Left kidney (tissue), 8 donors: ENCODE measurements at places on chromosomes 13 and 19. TPM values are rescaled to one million over a fixed set of nuclear protein-coding genes. Genes with fewer than 3 reads are reported as not detected.

Gene GRIN3B
- 0.71 TPM for polyA plus RNA-seq

- DNase-seq: peak; percentile 34
Measured at GRCh38 chr13:63449550-63449949, 2033.9 kb upstream of the PCDH20 start.

DNA sequence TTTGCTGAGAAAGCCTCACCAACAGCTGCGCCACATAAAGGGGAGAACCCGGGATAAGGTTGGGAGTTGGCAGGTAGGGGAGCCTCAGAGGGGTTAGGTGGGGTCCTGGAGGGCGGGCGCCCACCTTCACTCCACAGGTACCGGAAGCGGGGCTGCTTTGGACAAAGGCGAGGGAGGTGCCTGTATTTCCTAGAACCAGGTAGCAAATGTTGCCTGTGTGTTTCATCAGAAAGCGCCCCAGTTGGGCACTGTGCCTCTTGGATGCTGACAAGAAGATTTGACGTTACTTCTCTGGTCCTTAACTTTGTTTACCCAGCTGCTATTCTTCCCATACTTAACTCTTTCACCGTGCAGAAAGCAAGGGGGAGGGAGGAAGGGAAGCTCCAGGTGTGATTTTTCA lies 278.9 kb downstream of the ZNF536 start:
- DNase-seq: no peak

- DNase-seq: peak; percentile 57
Measured at GRCh38 chr13:76637641-76638141, 248.5 kb downstream of the KCTD12 start.

- DNase-seq: no peak
Measured at GRCh38 chr13:83216479-83217245, 665.6 kb downstream of the SLITRK1 start.

DNA sequence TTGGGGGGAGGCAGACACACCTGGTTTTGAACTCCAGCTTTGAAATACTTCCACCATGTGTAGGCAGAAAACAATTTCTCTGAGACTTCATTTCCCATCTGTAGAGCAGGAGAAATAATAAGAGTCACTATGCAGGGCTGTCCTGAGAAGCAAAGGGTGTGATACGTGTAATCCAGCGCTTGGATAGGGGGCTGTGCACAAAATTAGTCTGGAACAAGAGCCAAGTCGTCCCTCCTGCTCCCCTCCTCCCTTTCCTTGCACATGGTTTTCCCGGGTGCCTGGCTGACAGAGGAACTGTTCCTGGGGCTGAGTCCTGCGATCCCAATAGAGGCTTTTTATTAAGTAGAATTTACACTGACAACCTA lies 29.6 kb upstream of the UBE2L5 start:
- DNase-seq: no peak

- no peak for DNase-seq
Measured at GRCh38 chr13:48909056-48909389, 66.7 kb upstream of the FNDC3A start.

Gene ZNF132
- polyA plus RNA-seq: 16.7 TPM

Gene ZNF823
- polyA plus RNA-seq: 13.4 TPM

DNA sequence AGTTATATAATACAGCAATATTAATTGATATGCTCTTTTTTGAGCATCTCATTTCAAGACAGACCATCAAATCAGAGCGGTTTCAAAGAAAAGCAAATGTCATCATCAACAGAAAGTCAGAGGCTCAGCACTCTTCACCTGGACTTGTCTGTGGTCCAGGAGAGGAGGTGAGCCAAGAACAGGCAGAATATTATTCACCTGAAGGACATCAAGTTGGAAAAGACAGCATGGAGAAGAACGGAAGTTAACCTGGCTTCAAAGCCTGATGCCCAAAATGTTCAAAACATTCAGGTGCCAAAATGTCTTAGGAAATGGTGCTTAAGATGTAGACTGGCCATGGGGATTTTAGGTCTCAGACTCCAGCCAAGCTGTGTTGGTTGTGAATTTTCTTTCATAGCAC lies 40.7 kb downstream of the FGF14 start:
- DNase-seq: no peak

GRCh38 chr13:60351855-60352615 lies 45.0 kb upstream of the TDRD3 start:
- no peak for DNase-seq

Gene TLE6
- polyA plus RNA-seq: 8.6 TPM

DNA sequence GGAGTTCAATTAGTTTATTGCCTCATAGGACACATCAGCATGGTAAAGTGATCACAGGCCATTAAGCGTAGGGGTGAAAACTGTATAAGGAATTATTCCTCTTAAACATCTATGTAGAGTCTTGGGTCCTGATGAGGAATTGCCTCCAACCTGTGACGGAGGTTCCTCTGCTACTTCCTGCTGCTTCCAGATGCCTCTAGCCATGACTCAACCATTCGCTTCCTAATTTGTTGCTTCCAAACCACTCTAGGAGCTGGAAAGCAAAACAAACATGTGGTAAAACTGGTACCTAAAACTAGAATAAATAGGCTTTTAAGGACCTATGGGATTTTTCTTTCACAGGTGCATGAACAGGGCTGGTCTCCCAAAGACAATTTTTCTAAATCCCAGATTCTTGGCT lies 253.8 kb downstream of the KLF12 start:
- DNase-seq: no peak

DNA sequence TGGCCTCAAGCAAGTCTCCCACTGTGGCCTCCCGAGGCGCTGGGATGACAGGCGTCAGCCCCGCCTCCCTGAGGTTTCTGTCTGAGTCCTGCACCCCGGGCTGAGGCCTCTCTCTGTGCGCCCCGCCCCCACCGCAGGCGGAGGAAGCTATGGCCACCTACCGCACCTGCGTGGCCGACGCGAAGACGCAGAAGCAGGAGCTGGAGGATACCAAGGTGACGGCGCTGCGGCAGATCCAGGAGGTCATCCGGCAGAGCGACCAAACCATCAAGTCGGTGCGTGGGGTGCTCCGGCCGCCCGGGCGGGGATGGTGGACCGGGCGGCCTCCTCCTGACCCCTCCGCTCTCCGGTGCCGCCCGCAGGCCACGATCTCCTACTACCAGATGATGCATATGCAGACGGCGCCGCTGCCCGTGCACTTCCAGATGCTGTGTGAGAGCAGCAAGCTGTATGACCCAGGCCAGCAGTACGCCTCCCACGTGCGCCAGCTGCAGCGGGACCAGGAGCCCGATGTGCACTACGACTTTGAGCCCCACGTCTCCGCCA lies 12.7 kb downstream of the ARHGAP45 start:
- DNase-seq: no peak

Gene PSENEN
- 54.4 TPM for polyA plus RNA-seq

Gene TNFRSF19
- polyA plus RNA-seq: 60.8 TPM

Gene IZUMO4
- 6.2 TPM for polyA plus RNA-seq

Gene FCAR
- polyA plus RNA-seq: 0.27 TPM

Gene ONECUT3
- 0.03 TPM for polyA plus RNA-seq

Gene ZNF154
- 42.4 TPM for polyA plus RNA-seq

DNA sequence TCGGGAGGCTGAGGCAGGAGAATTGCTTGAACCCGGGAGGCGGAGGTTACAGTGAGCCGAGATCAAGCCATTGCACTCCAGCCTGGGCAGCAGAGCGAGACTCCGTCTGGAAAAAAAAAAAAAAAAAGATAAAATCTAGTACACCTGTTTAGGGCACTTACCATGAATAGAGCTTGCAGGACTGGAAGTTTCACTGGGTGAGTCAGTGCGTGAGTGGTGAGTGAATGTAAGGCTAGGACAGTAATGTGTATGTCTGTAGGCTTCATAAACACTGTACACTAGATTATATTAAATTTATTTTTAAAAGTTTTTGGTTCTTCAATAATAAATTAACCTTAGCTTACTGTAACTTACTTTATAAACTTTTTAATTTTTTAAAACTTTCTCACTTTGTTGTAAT lies 22.9 kb downstream of the PPP5C start:
- no peak for DNase-seq

DNA sequence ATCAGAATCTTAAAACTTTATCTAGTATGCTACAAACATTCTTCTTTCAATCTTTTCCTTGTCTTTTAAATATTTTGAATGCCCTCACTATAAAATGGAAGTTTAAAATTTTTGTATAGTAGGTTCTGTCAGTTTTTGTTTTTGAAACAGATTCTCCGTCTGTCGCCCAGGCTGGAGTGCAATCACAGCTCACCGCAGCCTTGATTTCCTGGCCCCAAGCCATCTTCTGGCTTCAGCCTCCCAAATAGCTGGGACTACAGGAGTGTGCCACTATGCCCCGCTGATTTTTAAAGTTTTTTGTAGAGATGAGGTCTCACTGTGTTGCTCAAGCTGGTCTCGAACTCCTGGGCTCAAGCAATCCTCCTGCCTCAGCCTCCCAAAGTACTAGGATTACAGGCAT lies 20.7 kb downstream of the PHF11 start:
- no peak for DNase-seq

- no peak for DNase-seq
Measured at GRCh38 chr19:33464010-33464732, 57.4 kb downstream of the PEPD start.

Gene NCR1
- 0.37 TPM for polyA plus RNA-seq

DNA sequence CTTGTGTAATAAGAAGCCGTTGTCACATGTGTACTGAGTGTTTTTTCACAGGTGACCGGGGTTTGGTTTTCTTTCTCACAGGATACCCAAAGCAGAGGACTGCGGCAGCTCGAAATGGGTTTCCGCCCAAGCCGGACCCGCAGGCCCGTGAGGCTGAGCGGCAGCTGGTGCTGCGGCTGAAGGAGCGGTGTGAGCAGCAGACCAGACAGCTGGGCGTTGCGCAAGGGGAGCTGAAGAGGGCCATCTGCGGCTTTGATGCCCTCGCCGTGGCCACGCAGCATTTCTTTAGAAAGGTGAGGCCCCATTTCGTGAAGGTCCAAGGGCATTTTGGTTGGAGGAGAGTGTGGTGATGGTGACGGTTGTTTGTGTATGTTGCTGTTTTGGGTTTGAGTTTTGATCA lies 236.3 kb downstream of the SLC7A1 start:
- DNase-seq: no peak

DNA sequence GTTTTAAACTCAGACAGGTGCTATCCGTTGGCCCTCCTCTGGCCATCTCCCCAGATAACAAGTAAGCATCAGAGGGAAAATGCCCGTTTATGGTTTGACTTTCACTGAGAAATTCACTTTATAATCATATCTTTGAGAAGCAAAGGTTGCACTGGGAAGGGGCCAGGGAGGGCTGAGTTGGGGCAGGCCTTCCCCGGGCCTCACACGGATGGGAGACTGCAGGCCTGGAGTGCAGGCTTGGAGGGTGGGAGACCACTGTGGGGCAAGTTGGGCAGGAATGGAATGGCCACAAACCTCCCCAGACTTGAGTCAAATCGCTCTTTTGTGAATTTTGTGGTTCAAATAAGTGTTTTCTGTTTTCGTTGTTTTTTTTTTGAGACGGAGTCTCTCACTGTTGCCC lies 451.7 kb downstream of the TSHZ3 start:
- DNase-seq: no peak

DNA sequence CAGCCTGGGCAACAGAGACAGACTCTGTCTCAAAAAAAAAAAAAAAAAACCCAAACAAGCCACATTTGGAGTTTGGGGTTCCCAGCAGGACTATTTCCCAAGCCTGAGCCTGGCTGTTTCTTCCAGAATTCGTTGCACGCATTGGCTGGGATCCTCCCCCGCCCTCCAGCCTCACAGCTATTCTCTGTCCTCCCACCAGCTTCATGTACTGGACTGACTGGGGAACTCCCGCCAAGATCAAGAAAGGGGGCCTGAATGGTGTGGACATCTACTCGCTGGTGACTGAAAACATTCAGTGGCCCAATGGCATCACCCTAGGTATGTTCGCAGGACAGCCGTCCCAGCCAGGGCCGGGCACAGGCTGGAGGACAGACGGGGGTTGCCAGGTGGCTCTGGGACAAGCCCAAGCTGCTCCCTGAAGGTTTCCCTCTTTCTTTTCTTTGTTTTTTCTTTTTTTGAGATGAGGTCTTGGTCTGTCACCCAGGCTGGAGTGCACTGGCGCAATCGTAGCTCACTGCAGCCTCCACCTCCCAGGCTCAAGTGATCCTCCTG lies 26.7 kb downstream of the LDLR start:
- DNase-seq: no peak

DNA sequence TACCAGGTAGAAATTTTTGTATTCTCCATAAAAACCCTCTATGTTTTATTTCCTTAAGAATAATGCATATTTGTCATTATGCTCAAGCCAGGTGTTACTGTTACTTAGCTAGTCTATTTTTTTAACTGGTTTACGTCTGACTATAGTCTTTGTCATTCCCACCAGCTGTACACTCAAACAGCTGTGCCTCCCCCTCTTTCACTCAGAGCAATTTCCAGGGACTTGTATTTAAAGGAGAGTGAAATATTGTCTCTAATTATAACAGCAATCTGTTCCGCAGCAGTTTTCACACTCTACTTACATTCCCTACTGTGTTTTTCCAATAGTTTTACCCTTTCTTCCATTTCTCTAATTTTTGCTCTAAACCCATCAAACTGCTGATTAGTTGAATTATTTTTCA lies 813.6 kb upstream of the MIR17HG start:
- DNase-seq: no peak

DNA sequence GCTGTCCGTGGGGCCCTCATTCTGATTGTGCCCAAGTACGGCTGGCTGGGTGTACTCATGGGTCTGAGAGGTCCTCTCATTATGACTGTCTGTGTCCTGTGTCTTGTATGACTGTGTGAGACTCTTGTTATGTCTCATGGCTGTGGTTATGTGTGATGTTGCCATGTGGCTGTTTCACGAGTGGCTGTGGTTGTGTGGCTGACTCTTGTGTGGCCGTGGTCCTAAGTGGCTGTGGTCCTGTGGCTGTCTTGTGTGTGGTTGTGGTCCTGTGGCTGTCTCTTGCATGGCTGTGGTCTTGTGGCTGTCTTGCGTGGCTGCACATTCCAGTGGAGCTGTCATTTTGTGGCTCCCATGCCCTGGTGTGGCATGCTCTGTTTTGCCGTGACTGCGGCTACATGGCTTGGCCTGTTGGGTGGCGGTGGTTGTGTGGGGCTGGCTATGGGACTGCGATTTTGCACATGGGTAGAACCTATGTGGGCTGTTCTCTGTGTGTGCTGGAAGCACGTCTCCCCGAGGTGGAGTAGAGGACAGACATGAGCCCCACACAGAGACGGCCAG lies 2.5 kb downstream of the LYL1 start:
- no peak for DNase-seq

- no peak for DNase-seq
Measured at GRCh38 chr19:1068009-1069001, 1.3 kb downstream of the ARHGAP45 start.

Gene CYP4F11
- 0.42 TPM for polyA plus RNA-seq

Gene PROZ
- polyA plus RNA-seq: 2.3 TPM

- no peak for DNase-seq
Measured at GRCh38 chr19:32674153-32674930, 638 bp downstream of the ANKRD27 start.

DNA sequence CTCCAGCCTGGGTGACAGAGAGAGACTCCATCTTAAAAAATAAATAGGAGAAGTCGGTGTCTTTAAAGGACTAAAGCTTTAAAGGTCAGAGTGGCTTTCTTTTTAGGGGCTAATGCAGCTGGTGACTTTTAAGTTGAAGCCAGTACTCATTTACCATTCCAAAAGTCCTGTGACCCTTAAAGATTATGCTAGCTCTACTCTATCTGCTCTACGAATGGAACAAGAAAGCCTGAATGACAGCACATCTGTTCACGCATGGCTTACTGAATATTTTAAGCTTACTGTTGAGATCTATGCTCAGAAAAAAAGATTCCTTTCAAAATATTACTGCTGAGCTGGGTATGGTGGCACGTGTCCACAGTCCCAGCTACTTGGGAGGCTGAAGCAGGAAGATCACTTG lies 16.4 kb downstream of the TDRD12 start:
- no peak for DNase-seq

Gene FFAR3
- 0.15 TPM for polyA plus RNA-seq

Gene ACER1
- not detected for polyA plus RNA-seq

Gene GPR12
- not detected for polyA plus RNA-seq

Gene MAG
- polyA plus RNA-seq: 3.5 TPM

- DNase-seq: no peak
Measured at GRCh38 chr19:6738787-6739389, 592 bp upstream of the TRIP10 start.
